ENCODE measurements at places on chromosomes 2 and 18.

DNA sequence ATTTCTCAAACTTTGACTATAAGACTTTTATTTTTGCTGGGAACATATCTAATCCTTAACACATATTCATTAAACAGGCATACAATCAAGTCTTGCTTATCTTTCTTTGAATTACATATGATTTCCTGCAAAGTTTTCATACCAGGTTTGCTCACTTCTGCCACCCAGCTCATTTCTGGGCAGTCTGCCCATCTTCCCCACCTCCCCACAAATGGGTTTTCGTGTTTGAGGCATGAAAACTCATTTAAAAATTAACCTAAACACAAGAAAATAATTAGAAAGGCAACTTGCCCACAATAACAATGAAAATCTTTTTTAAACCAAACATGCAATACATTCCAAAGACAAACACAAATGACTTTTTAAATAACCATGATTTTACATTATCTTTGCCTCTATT is 3.4 kb downstream of the CHST9 start:
- DNase-seq, result no peak

GRCh38 chr2:12008425-12009061 is 262.1 kb downstream of the LPIN1 start:
- DNase-seq, result no peak

DNA sequence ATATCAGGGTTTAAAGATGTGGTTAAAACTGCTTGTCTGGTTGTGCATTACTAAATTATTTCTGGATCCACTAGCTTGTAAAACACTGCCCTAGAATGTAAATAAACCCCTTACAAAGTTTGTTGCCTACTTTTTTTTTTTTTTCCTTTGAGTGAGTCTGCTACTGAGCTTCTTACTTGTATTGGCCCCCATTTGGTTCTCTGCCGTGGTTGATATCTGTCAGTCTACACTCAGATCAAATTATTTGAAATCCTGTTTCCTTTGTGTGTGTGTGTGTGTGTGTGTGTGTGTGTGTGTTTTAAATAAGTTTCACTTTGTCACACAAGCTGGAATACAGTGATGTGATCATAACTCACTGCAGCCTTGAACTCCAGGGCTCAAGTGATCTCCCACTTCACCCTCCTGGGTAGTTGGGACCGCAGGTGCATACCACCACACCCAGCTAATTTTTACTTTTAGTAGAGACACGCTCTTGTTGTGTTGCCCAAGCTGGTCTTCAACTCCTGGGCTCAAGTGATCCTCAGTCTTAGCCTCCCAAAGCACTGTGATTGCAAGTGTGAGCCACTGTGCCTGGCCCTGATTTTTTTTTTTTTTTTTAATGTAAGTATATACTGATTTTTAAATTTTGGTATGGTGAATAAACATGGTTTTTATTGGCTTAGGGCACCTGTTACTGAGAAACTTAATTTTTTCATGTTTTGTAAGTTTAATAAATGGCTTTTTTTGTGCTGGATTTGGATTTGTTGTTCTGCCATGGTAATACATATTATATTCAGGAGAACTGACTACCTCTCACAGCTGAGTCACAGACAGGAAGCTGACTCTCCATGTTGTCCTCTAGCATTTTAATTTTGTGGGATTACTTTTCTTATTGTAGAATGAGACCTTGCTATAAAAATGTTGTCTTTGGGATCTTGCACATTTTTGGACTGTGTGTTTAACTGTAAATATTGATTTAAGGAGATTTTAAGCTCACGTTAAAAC is 48.5 kb downstream of the MAP4K4 start:
- no peak for DNase-seq

DNA sequence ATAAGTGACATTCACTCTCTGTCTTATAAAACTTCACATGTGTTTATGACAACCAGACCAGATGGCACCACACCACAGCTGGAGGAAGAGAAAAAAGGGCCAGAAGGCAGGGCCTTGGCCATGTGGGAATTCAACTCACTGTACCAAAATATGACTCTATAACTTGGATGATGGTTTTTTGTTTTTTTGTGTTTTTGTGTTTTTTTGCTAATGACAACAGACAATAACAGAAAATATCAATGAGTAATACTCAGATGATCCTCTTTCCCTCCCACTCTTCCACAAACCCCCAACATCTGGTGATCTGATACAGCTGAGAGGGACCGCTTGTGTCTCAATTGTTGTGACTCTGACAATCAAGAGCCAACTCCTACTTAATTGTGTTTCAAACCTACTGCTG is 12.4 kb downstream of the NMI start:
- no peak for DNase-seq

GRCh38 chr2:225766431-225766830 is 366.9 kb downstream of the NYAP2 start:
- DNase-seq, result no peak

- no peak for DNase-seq
Measured at GRCh38 chr2:27016801-27017325, 15.9 kb upstream of the TMEM214 start.

GRCh38 chr18:35467624-35468016 is 30.1 kb downstream of the INO80C start:
- no peak for DNase-seq

DNA sequence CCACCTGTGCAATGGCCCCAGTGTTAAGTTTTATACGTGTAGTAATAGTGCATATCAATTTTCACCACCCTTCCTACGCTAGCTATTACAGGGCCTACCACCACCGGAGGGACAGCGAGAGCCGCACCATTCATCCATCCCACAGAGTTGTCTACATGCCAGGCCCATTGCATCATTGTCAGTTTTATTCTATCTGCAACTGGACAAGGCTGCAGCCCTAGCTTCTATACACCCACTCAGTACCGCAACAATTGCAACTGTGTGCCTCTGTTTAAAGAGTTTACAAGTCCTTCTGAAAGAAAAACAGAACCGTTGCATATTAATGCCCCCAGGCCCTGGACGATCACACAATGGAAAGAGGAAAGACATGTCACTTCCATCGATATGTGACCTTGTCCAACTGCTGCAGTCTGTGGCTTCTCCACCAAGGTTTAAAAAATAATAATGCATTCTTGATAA is 58.6 kb downstream of the ZEB2 start:
- no peak for DNase-seq

DNA sequence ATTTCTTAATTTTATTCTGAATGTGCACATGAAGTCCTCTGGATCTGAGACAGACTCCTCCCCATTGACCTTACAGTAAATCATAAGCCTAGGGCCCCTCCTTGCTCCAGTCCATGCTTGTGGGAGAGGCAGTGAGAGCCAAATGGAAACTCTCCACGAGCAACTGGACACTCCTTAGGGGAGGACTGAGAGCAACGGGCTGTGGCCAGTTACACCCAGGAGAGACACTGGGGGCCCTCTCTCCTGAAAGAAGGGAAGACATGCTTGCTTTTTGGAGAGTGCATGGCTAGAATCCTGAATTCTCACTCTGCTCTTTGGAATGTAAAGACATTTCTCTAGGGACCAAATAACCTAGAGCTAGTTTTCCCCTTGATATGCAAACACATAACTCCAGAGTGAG is 49.0 kb upstream of the BIN1 start:
- DNase-seq, result no peak

DNA sequence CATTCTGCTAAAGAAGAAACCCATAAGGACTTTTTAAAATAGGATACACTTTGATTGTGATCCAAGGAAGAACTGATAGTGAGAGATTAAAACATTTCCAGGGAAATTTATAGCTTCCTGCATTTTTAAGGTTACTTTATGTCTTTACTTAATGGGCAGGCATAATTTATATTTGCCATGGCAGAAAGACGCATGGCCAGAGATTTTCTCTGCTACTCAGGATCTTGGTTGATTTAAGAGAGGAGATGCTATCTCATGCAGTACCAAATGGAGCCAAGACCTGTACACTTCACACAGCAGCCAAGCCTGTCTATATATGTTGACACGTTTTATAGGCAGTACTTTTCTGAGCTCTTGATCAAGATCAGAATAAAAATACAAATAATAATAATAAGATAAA is 60.9 kb upstream of the NT5C1B start:
- DNase-seq, result no peak

- no peak for DNase-seq
Measured at GRCh38 chr2:42087857-42088195, 40.0 kb downstream of the PKDCC start.

GRCh38 chr2:29114586-29114945 is 649 bp upstream of the CLIP4 start:
- DNase-seq, result no peak

GRCh38 chr2:217960351-217960750 is 42.4 kb downstream of the TNS1 start:
- no peak for DNase-seq

- no peak for DNase-seq
Measured at GRCh38 chr2:22126106-22126505, 1002.3 kb downstream of the TDRD15 start.

DNA sequence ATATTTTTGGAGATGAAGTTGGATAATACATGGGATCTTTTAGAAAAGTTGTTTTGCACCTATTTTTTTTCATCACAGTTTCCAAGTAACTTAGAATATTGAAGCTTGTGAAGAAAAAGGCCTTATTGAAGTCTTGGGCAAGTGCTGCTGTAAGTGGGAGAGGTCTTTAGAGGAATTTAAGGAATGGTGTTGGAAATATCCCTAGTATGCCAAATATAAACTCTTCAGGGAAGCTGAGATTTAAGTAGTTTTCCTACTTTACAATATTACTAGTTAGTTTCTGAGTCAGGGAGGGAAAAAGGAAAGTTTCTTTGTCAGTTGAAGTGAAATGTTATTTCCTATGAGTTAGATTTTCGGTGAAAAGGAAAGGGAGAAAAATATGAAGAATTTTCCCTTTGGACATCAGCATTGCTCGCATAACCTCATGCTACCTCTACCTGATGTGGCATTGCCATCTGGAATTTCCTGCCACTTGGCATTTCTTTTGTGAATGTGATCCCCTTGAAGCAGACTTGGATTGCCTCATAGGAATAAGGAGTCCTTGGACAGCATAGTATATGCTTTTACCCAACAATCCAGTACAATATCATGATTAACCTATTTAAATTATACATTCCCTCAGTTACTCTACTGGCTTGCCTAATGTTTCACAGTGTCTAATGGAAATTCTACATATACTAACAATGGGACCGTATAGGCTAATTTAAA is 12.1 kb downstream of the PLEKHH2 start:
- DNase-seq, result no peak

GRCh38 chr2:231621051-231621879 is 28.6 kb downstream of the TEX44 start:
- DNase-seq, result no peak

GRCh38 chr2:101985793-101986164 is 6.0 kb upstream of the IL1R2 start:
- DNase-seq, result no peak

DNA sequence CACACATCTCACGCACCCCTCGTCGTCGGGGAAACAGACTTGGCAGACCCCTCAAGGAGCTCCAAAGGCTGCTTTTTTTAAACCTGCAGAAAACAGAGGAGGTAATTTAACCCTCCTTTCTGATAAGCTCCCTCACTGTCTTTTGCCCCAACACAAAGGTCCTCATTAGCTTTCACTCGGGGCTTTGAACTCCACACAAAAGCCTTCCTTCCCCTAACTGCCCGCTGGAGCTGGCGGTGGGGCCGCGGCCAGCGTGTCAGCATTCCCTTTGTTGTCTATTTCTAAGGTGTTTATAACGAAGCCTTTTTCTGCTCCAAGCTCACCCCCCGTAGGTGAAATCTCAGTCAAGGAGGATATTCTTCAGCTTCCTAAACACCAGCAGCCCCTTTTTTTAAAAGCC is 43.5 kb upstream of the ID2 start:
- no peak for DNase-seq

DNA sequence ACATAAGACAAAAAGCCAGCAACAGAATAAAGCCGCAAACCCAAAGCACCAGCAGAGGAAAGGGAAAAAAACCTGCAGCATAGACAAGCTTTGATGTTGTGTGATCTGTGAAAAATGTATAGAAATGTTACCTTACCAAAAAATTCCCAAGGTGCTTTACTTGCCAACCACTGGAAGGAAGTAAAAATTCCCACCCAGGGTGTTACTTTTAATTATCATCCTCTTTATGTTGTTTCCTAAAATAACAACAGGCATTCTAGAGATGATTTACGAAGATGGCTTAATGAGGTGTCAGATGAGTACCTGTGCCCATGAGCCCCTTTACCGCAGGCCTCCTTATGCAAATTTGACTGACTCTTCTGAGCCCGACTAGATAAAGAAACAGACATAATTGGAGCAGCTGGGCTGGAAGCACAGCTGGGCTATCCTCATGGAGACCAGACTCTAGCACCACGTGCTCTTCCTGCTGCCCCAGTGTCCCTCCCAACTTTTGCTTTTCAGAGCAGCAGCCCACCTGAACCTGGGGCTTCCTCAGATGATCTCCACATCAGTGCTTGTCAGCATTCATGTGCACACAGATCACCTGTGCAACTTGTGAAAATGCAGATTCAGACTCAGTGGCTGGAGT is 41.5 kb downstream of the SRSF7 start:
- DNase-seq, result no peak

DNA sequence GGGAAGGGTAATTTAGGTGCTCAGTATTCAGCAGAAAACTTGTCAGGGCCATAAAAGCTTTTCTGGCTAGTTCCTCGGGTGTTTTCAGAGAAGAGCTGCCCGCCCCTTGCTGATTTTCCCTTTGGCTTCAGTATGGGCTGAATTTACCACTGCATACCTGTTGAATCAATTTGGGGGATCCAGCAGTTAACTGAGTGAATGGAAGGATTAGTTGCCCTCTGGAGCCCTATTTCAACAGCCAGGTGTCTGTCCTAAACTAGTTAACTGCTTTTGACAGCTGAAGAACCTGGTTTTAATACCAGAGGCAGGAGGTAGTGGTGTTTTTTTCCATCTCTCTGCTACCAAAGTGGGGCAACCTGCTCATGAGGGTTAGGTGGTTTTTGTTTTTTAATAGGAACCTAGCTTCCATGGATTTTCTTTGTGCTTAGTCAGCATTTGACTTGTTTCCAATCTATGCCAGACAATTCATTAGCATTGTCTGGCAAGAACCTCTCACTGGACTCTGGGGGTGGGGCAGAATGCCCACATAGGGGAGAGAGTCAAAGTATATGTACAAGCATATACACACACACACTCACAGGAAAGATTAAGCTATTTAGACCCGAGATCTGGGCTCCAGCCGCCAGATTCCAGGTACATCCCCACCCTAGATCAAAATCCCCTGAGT is 166.5 kb upstream of the SIX3 start:
- DNase-seq, result no peak

GRCh38 chr2:196074631-196075030 is 6.0 kb upstream of the DNAH7 start:
- no peak for DNase-seq

GRCh38 chr2:187775196-187775595 is 221.0 kb upstream of the TFPI start:
- DNase-seq, result no peak

DNA sequence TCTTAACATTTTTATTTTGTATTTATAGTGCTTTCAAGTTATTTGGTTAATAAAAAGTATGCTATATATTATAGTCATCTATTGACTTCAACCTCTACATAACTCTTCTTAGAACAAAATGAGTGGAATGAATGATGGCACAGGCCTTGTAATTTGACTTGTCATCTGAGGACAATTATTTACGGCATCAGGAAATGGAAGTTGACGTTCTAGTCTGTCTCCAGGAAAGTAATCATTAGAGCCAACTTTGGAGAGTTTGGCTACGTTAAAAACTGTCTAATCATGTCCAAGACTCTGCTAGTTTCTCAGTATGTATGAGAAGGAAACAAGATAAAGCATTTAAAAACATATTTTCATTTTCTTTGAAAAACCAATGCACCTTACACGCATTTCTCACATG is 353.6 kb downstream of the ARHGAP15 start:
- DNase-seq, result no peak
